ENCODE measurements at places on chromosomes 6 and 20. TPM values are rescaled to one million over a fixed set of nuclear protein-coding genes. Genes with fewer than 3 reads are reported as not detected.

Gene APOBEC2
- not detected for total RNA-seq

Gene RPP21
- 31.4 TPM for total RNA-seq

DNA sequence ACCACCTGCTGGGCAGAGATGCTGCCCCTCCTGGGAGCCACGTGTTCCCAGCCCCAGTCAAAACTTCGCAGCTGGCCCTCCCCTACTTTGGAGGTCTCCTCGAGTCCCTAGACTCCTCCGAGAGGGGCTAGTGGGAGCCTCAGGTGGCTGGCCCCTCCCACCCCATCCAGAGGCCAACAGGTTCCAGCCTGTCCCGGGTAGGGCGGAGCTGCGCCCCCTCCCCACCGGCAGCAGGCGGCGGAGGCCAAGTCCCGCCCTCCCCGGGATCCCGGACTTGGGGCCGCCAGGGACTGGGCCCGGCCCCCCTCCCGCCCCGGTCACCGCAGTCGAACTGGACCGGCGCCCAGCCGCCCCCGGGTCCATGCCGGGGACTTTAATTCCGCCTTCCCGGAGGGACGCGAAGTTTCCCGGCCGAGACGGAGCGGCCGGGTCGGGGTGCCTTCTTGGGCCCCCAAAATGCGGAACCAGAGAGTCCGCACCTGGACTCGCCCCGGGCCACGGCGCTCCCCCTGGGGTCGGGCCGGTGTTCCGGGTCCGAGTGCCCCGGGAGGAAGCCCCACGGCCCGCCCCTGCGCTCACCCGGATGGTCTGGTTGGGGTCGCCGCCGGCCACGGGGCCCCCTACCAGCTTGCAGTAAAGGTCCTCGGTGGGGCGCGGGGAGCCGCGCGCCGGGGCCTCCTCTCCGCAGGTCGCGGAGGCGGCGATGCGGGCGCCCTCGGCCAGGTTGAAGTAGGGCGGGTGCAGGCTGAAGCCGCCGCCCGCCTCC is 559 bp downstream of the LAMA5 start:
- no peak for DNase-seq

DNA sequence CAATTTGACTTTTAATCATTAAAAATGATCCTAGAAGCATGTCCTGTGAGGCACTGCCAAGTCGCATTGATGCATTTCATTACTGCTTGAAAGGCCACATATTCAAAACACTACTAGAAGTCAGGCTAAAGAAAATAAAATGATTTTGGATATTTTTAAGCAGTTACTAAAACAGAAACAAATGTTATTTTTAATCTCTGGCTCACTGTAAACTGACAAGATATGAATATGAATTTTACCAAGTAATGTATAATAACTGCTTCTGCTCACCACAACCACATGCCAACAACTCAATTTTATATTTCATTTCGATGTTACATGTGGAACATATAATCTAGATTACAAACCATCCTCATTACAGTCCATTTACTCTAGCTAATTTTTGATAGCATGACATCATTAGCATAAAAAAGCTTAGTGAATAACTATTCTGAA is 90.6 kb downstream of the ATXN1 start:
- DNase-seq: no peak

GRCh38 chr6:25939593-25939992 is 9.1 kb upstream of the SLC17A2 start:
- no peak for DNase-seq

DNA sequence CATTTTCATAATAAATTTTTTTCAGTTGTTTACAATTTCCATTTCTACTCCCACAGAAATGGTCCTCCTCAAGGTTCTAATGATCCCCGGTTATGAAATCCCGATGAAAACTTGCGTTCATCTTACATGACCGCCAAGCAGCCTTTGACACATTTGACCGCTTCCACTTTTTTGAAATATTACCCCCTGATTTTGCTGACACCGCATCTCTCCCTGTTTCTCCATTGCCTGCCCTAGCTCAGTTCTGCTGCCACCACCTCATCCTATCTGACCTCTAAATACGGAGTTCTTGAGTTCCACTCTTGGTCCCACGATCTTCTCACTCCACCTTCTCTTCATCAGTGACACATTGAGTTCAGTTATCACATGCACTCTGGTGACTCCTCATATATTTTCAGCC is 74.1 kb downstream of the SLC35B3 start:
- no peak for DNase-seq

Gene SESN1
- total RNA-seq: 52.9 TPM

Gene FAM135A
- total RNA-seq: 4.8 TPM

Gene CDSN
- not detected for total RNA-seq

Gene KCNG1
- total RNA-seq: not detected

DNA sequence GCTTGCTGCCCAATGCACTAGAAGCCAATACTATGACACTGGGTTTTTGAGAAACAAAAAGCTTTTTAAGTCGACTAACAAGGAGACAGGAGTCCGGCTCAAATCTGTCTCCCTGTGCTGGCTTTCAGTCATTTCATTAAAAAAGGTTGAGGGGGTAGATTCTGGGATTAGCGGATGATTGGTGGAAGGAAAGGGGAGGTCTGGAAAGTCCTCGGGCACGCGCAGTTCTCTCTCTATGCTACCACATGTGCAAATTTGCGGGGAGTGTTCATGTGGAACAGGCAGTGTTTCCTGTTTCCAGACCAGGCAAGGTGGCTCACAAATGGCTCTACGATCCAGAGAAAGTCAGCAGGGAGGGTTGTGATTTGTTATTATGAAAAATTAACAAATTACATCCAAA is 89.1 kb upstream of the TOX2 start:
- DNase-seq: no peak

GRCh38 chr6:30689985-30690384 is 799 bp downstream of the NRM start:
- no peak for DNase-seq

- DNase-seq: no peak
These were observed 96.4 kb upstream of the RNF24 start for GRCh38 chr20:4111440-4112411.

DNA sequence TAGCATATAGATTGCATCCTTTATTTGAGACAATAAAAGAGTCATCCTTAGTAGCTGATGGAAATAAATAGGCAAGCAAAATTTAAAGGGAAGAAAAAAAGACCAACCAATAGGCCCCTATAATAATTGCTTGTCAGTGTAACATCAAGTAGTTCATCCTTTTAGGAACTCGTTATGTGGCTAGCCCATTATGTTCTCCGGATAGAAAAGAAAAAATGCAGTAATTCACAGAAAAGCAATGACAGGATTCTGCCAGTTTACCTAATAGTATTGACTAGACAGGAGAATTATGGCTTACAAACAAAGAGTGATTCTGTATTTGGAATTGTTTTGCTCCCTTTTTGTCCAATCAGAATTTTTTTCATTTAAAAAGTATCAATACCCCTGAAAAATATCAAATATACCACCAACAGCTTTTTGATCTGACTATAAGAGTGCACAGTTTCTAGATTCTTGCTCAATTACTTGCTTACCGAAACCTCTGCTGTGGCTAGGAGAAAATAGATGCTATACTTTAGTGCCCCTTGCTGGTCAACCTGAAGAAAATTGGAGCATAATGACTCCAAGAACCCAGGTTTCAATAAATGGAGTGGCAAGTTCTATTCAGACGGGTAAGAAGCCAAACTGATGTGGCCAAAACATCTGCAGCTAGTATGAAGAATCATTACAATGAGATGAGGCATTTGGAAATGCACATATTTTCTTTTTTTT is 91.5 kb upstream of the SASH1 start:
- DNase-seq: no peak

DNA sequence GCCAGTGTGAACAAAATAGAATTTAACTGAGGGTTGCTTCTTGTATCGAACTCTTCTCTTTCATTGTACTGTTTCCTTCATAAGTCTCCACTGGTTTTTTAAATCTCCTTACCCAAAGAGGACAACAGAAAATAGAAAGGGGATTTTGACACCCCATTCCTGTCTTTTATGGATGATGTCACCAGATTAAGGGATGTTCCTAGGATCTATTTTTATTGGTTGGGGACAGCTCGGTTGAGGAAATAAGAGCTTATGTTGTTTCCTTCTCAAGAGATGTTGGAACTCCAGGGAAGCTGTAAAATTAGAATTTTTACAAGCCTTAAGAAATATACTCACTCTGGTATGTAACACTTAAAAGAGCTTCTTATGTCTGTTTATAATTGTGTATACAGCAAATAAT is 171.5 kb downstream of the PHF3 start:
- no peak for DNase-seq

Gene RPS6KA2
- 4.5 TPM for total RNA-seq

- no peak for DNase-seq
These were observed 43.0 kb downstream of the FRK start for GRCh38 chr6:116017546-116018295.

DNA sequence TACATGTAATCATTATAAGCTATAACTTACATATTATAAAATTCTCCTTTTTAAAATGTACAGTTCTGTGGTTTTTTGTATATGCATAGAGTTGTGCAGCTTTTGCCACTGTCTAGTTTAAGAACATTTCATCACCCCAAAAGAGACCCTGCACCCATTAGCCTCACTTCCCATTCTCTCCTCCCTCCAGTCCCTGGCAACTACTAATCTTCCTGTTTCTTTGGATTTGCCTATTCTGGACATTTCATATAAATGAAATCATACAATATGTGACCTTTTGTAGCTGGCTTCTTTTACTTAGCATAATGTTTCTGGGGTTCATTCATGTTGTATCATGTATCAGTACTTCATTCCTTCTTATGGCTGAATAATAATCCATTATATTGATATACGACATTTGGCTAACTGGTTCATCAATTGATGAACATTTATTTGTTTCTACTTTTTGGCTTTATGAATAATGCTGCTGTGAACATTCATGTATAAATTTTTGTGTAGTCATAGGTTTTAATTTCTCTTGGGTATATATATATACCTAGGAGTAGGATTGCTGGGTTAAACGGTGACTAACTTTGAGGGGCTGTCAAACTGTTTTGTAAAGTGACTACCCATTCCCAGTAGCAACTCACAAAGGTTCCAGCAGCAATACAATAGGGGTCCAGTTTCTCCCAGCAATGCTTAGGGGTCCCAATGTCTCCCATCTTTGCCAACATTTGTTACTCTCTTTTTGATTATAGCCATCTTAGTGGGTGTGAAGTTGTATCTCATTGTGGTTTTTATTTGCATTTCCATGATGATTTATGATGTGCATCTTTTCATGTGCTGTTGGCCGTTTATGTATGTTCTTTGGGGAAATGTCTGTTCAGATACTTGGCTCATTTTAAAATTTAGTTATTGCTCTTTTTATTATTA is 10.7 kb downstream of the PTPRA start:
- no peak for DNase-seq

Gene RHAG
- total RNA-seq: not detected

DNA sequence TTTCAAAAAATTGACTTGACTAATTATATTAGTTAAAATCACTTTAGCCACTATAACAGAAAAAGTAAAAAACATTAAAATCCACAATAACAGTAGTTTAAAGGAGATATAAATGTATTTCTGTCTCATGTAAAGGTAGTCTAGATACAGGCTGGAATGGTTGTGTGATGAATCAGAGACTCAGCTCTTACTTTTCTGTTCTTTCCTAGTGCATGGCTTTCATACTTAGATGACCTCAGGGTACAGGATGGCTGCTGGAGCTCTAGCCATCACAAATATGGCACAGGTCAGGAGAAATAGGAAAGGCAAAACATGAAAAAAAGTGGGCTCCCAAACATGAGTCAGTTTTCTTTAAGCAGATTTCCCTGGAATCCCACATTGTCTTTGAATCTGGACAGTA is 157.7 kb upstream of the FLRT3 start:
- DNase-seq: no peak

DNA sequence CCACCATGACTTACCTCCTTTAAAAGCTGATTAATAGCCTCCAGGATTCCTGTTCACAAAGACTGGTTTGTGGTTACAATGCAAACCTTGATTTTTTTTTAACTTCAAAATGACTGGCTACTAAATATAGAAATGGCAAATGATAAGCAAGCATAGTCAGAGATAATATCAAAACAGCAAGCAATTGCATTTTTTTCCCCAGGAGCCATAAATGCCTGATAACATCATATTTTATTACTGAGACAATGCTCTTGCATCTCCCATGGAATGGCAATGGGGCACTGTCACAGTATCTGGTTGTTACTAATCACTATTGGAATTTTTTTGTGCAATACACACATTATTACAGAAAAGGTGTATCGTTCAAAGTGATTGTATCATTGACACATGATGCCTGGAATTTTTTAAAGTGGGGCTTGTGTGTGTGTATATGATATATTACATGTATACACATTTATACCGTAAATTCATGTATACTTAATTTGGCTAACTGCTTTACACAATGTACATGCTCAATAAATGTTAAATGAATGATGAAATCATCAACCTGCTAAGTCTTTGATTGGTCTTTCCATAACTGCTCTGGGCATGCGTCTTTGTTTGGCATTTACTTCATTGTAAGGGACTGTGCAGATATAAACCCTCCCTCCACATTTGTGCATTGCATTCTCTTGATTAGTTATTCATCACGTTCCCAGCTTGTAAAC is 980 bp upstream of the SALL4 start:
- DNase-seq: no peak

GRCh38 chr6:170279977-170280688 is 10.7 kb downstream of the DLL1 start:
- no peak for DNase-seq

DNA sequence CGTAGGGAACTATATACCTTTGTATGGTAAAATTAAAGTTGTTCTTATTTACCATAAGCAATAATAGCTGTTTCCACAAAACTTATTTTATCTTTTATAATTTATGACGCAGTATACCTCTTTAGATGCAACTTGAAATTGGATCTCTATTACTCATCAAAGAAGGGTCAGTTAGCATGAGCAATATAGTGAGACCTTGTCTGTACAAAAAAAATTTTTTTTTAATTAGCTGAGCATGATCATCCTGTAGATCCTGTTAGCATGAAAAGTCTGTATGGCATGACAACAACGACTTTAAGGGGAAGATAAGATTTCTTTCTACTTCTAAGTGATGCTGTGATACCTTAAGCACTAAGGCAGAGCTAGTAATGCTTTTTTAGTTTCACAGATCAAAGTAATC is 5.9 kb downstream of the ALDH5A1 start:
- DNase-seq: no peak

- DNase-seq: no peak
These were observed 42.6 kb upstream of the HDGFL1 start for GRCh38 chr6:22526736-22527135.

- no peak for DNase-seq
These were observed 133.5 kb upstream of the TMEM170B start for GRCh38 chr6:11404081-11404480.

Gene TDRD6
- total RNA-seq: not detected

GRCh38 chr20:47883186-47883585 is 97.9 kb upstream of the SULF2 start:
- no peak for DNase-seq

- no peak for DNase-seq
These were observed 296.2 kb upstream of the MARCKS start for GRCh38 chr6:113560908-113561307.

GRCh38 chr6:125966569-125966968 is 10.0 kb downstream of the HINT3 start:
- no peak for DNase-seq

Gene XKR7
- not detected for total RNA-seq

DNA sequence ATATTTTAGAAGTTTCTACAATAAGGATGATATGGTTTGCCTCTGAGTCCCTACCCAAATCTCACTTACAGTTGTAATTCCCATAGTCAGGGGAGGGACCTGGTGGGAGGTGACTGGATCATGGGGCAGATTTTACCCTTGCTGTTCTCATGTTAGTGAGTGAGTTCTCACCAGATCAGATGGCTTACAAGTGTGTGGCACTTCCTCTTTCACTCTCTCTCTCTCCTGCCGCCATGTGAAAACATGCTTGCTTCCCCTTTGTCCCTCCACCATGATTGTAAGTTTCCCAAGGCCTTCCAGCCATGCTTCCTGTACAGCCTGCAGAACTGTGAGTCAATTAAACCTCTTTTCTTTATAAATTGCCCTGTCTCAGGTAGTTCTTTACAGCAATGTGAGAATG is 527.5 kb upstream of the ID4 start:
- no peak for DNase-seq

Gene TNFAIP3
- 1,163 TPM for total RNA-seq

Measured in natural killer cell (primary cell).